ENCODE measurements at places on chromosomes 5 and 9.

DNA sequence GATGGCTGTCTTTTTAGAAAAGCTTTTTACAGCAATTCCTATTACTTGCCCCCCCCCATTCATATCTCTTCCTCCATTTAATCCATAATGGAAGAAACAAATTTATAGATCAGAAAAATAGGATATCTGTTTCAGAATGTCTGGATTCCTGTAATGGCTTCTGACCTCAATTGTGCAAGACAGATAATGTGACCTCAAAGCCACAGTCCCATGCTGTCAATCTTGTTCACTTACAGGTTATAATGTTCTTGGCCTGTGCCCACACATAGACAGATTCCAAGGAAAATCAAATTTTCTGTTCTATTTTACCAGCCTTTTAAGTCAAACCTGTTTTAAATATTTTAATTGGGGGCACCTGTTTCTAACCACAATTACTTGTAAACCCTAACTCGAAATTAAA is 143.4 kb downstream of the ENTREP1 start:
- DNase-seq = no peak

DNA sequence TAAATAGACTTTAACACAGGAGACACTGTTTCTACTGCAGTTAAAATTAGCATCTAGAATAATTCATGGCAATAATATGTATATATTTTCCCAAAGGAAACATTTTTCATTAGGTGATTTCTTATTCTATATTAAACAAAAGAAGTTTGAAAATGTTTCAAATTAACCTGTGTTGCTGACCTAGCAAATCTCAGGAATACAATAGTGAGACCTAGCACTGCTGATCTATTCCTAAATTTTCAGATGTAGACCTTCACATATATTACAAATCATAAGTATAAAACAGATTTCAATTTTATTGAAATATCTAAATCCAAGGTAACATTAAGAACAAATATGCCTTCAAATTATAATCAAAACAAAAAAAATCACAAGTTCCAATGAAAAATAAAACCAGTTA is 15.1 kb downstream of the LMBRD2 start:
- no peak for DNase-seq

- DNase-seq = no peak
Observed at GRCh38 chr9:71675105-71675856, 93.0 kb downstream of the CEMIP2 start.

GRCh38 chr5:57626703-57627102 is 144.1 kb upstream of the ACTBL2 start:
- no peak for DNase-seq

DNA sequence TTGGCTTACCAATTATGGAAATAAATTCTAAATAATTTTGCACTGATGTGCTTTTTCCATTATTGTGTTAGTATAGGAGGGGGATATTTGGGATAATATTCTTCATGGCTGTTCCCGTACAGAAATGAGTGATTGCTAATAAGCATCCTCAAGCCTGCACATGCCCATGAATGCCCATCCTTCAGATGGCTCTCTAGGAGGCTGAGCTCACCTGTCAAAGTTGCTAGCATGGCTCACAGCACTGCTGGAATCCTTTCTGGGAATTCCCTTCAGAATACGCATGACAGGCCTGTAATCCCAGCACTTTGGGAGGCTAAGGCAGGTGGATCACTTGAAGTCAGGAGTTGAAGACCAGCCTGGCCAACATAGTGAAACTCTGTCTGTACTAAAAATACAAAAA is 124.1 kb downstream of the NXNL2 start:
- no peak for DNase-seq

DNA sequence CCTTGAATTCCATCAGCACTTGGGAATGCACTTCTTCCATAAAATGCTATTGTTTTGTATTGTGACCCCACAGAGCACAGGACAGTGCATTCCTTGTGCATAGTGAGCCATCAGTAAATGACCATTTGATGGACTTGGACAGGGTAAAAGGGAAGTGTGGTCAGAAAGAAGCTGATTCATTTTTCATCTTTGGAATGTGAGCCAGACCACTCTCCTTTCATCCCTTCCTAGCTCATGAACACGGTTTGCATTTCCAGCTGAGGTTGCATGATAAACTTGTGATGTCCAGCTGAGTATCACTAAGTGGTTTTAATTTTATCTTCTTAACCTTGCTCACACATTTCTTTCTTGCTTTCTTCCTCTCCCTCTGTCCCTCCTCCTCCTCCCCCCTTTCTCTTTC is 101.3 kb downstream of the NUDT12 start:
- peak; percentile 64 for DNase-seq

DNA sequence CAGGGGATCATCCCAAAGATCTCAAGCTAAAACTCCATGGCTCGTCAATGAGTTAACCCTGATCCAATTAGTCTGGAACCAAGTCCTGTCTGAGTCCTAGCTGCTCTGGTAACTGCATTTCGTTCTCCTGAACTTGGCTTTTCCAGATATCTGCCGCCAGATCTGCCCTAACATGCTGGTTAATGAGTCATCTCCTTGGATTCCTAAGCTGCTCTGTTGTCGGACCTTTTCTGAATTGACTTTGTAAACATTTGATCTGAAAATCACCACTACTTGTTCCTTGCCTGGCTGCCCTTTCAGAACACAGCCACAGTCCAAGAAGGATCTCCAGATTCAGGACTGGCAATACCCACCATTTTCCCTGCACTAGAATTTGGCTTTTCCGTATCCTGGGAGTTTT is 473.0 kb downstream of the ZSWIM6 start:
- DNase-seq = peak; percentile 60

DNA sequence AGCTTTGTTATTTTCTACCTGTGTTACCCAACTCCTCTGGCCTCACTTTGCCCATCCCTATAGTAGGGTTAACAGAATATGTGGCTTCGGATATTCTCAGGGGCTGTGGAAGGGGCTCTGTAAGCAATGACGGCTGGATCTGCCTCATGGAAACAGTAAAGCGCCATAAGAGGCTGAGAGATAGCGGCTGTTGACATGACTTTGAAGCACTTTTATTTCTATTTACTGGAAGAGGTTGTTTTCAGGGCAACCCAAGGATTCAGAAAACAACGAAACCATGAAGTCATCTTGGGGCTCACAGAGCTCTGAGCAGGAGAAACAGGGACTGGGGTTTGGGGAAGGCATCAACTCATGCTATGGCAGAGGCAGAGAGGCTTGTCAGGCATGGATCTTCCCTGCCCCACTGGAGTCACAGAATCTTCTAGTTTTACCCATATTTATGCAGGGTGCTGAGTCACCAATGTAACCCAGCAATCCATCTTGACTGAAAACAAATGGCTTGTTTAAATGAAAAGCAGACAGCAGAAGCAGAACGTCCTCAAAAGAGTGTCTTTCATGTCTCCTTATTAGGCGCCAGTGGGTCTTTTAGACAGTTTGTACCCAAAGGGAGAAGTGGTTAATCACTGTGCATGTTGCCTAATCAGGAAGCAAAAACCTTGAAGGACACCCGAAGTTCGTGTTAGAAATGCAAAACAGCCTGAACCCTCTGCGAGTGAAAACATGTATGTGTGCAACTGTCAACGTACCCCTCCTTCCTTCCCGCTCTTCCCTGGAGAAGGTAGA is 113.0 kb downstream of the COL23A1 start:
- DNase-seq = no peak

DNA sequence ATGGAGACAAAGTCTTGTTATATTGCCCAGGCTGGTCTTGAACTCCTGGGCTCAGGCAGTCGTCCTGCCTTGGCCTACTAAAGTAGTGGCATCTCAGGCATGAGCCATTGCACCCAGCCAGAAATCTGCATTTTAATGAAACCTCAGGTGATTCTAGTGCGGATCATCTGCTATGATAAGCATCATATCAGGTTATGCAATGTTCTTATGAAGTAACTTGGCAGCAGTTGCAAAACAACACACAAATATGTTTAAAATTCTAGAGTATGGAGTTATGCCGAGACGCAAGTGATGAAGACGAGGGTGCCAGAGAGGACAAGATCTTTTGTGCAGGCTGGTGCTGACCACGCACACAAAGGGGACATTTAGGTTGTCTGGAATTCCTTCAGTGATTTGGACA is 153.2 kb upstream of the MEF2C start:
- DNase-seq = no peak

DNA sequence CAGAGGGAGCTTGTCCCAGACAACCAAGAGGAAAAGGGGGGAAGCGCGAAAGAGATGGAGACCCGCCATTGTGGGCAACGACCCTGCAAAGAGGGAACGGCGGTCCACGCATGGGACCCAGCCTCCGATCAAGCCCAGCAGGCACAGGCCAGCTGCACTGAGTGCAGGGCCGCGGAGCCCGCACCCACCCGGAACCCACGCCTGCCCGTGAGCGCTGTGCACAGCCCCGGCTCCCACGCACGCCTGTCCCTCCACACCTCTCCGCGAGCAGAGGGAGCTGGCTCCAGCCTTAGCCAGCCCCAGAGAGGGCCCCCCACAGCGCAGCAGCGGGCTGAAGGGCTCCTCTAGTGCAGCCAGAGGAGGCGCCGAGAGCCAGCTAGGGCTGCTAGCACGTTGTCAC is 416.5 kb downstream of the DMRTA1 start:
- DNase-seq = no peak

GRCh38 chr5:143142596-143143435 is 260.7 kb downstream of the NR3C1 start:
- DNase-seq = peak; percentile 17

DNA sequence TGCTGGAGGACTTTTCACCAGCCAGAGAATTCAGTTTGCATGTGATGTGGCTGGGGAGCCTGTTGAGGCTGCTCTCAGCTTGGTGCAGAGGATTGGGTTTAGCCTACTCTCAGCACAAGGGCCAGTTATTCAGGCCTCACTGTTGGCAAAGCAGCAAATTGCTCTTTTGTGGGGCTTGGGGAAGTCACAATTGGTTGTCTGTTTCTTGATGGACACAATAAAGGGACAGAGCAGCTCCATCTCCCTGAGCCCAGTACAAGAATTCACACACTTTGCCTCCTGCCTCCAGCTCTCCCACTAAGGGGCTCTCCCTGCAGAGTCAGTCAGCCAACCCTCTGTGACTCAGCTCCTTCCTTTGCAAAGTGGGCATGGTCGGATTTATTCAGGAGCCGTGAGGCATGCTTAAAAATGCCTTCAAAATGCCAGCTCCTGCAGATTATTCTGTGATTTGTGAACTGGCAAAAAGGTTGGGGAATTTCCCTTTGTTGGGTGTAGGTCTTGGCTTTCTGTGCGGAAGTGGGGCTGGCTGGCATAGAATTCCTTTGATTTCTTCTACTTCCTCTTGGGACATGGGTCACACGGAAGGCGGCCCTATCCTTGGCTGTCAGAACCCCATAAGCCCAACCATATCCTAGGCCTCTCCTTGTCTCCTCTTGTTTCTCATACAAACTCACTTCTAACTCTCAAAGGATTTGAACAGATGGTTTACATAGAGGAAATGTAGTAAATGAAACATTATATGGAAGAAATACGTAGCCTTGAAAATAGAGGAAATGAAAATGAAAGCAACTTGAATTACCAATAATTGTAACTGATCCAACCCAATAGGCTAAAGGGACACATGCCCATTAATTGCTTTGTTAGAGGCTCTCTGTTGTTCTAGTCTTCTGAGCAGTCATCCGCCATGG is 118.7 kb upstream of the CD180 start:
- DNase-seq = peak; percentile 59

GRCh38 chr5:154849264-154849785 is 1.1 kb downstream of the FAXDC2 start:
- DNase-seq = no peak

GRCh38 chr9:26175264-26175663 is 497.0 kb upstream of the TUSC1 start:
- no peak for DNase-seq

- DNase-seq = peak; percentile 99
Observed at GRCh38 chr9:134455934-134456755, 129.9 kb downstream of the RXRA start.

GRCh38 chr5:123756318-123756665 is 244.3 kb downstream of the CSNK1G3 start:
- DNase-seq = no peak

DNA sequence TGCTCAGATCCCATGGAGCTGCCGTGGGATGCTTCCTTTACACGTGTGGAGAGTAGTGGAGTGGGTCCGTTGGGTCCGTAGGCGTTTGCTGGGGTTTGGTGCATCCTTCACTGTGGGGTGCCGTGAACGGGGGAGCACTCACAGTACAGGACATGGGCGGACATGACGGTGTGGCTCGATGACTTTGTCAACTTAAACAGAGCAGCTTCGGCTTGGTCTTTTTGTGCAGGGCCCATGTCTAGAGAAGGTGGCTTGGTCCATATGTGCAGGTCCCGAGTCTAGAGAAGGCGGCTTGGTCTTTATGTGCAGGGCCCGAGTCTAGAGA is 26.4 kb upstream of the EXOC3 start:
- no peak for DNase-seq

GRCh38 chr9:36623280-36623679 is 50.6 kb downstream of the MELK start:
- peak; percentile 54 for DNase-seq

DNA sequence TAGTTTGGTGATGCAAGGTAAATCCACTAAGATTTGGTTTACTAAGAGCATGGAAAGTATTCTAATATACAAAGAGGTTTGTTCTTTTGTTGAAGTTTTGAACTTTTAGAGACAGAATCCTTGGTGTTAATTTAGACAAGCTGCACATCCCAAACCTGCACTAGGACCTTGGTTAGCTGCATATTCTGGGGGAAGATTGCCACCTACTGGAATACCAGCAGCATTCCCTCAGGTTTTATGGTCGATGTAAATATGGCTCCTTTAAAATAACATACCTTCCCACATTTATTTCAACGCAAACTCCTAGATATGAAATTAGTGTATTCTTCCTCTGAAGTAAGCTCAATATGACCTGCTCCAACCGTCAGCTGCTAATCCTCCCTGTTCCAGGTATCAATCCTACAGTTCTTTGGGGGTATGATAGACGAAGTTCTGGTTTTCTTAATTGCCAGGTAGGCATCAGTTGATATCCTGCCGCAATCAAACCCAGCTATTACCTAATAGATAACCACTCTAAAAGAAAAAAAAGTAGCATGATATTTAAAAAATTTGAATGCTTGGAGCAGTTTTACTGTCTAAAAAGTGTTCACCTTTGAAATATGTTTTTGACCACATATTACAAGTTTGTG is 624.1 kb downstream of the ISL1 start:
- DNase-seq = peak; percentile 38

- DNase-seq = no peak
Observed at GRCh38 chr5:130529511-130530485, 625.5 kb downstream of the CHSY3 start.

GRCh38 chr9:12604164-12604821 is 88.9 kb upstream of the TYRP1 start:
- no peak for DNase-seq

GRCh38 chr5:132883261-132883834 is 9.9 kb downstream of the LEAP2 start:
- peak; percentile 74 for DNase-seq

DNA sequence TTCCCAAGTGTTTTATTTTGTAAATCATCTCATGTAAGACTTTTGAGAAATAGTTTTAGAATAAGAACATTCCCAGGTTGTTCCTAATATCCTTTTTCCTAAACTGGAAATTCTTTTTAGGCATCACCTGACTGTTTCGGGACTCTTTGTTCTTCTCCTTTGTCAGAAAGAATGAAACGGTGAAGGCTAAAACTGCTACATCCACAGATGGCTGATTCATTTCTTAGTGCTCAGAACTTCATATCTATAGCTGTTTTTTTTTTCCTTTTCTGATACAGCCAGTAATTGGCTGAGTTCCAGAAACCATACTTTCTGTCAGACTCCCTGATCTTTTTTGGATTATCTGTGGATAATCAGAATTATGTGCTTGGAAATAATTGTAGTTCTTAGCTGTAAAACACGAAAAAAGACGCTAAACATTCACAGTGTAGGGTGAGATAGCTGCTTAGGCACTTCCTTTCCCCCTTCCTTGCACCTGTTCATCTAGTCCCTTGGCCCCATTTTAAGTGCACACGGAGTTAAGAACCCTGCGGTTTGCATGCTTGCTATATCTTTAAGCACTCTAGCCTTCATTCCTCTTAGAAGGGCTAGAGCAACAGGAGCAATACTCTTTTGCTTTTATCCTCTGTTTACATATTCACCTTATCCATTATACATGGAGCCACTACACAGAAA is 283.9 kb downstream of the PJA2 start:
- DNase-seq = no peak

All from IMR-90 (cell line).